Activated CD4-positive, CD25-positive, alpha-beta regulatory T cell treated with anti-CD3 and anti-CD28 coated beads, Interleukin-2, amount 50 U/mL, for 24 hours (primary cell): ENCODE measurements at places on chromosomes 7 and 10.
A peak's percentile ranks its signal among the peaks of the same experiment; 100 is the strongest.

DNA sequence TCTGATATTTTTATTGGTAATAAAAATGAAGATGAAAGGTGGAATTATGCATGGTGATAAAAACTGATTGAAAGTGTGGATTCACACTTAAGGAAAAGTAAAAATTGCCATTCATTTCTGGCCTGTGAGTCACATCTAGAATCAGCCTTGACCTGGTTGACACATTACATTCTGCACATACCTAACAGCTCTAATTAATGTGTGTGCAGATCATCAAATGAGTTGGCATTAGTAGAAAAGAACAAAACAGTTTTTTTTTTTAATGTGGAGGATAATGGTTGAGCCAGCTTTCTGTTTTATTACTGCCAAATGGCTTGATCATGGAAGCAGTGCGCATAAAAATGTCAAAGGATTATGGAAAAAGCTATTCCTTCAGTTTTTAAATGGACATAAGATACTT is 142.6 kb upstream of the TMEM196 start:
- ATAC-seq = no peak

- ATAC-seq = no peak
These were observed 88.0 kb downstream of the FANK1 start for GRCh38 chr10:125984346-125984745.

- no peak for ATAC-seq
These were observed 105.7 kb downstream of the NEURL1 start for GRCh38 chr10:103599211-103599610.

GRCh38 chr10:97134983-97135382 is 50.8 kb downstream of the SLIT1 start:
- ATAC-seq = no peak

- ATAC-seq = no peak
These were observed 6.0 kb downstream of the TEX47 start for GRCh38 chr7:88789480-88790064.

- no peak for ATAC-seq
These were observed 429.2 kb upstream of the ETV1 start for GRCh38 chr7:14418633-14419032.

DNA sequence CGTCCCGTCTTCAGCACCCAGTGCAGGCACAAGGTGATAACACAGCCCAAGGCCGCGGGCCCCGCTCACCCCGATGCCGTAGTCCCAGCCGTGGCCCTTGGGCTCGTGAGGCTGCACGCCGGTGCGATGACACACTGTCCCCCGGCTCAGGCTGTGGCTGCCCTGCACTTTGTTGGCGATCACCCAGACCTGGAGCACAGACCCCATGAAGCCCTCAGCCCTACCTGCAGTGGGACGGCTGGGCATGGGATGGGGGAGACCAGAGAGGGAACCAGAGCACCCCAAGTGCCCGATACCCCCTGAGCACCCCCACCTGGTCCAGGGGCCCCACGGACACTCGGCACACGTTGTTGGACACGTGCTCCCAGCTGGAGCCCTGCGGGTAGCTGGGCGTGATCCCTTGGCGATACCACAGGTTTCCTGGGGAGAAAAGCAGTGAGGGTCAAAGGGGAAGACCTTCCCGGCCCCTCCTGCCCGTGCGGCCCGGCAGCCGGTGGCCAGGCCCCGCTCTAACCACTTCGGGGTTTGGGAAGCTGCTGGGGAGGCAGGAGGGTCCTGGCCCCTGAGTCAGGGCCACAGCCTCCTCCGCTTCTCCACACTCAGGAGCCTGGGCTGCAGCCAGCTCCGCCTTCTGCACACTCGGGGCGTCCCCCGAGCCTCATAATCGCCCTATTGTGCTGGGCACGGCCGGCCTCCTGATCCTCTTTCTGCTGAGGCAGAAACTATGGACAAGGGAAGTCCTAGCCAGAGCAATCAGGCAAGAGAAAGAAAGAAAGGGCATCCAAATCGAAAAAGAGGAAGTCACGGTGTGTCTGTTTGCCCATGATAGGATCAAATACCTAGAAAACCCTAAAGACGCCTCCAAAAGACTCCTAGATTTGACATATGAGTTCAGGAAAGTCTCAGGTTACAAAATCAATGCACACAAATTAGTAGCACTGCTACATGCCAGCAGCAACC is 6.7 kb downstream of the BHLHA15 start:
- ATAC-seq = no peak

- ATAC-seq = no peak
These were observed 342.1 kb downstream of the SEMA3D start for GRCh38 chr7:84844771-84845170.

DNA sequence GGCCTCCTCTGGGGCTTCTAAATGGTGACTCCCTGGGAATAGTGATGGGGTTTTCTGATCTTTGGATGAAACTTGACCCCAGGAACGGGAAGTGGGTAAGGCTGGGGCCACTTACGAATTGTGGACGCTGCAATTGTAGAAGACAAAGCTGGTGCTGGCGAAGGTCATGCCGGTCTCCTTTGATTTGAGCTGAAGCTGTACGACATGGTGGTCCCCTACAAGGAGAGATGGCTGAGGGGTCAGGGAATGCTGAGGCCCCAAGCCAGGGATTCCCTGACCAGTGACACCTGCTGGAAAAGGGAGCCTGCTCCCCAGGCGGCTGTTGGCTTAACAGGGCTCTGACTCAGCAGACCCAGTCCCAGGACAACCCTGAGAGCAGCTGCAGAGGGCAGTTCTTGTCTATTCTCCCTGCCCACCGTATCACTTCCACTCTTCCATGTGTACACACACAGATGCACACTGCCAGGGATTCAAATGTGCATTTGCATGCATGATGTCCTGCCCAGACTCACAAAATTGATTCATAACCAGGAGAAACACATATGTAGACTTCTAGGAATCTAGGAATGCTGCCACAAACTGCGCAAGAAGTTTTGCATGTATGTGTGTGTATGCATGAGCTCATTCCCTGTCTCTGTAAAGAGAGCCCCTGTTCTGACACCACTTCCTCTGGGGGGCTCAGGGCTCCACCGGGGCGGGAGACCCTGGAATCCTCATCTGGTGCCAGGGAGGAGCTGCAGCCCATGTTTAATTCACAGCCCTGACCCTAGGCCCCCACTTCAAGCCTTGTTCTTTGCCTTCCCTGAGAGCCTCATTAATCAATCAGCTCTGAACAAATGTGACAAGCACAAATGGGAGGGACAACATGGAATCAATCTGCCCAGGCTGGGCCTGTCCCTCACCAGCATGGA is 350.0 kb downstream of the PLXNA4 start:
- ATAC-seq = no peak

- no peak for ATAC-seq
These were observed 280.2 kb downstream of the SNX13 start for GRCh38 chr7:17660116-17660515.

DNA sequence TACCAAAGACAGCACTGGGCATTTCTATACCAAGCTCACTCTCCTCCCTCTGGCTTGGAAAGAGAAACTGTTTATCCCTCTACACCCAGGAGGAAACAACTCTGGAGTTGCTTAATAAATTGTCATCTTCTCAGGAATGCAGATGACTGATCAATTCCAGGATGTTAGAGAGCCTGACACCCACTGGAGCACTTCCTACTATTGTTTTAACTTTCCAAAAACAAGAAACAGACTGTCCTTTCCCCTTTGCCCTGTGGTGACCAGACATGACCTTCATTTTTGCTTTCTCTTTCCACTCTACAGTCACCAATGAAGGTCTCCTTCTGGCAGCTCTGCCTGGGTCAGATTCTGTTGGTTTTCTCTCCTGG is 19.6 kb downstream of the GIMAP4 start:
- ATAC-seq = peak; percentile 70

GRCh38 chr7:36652431-36652830 is 71.9 kb downstream of the AOAH start:
- ATAC-seq = no peak

DNA sequence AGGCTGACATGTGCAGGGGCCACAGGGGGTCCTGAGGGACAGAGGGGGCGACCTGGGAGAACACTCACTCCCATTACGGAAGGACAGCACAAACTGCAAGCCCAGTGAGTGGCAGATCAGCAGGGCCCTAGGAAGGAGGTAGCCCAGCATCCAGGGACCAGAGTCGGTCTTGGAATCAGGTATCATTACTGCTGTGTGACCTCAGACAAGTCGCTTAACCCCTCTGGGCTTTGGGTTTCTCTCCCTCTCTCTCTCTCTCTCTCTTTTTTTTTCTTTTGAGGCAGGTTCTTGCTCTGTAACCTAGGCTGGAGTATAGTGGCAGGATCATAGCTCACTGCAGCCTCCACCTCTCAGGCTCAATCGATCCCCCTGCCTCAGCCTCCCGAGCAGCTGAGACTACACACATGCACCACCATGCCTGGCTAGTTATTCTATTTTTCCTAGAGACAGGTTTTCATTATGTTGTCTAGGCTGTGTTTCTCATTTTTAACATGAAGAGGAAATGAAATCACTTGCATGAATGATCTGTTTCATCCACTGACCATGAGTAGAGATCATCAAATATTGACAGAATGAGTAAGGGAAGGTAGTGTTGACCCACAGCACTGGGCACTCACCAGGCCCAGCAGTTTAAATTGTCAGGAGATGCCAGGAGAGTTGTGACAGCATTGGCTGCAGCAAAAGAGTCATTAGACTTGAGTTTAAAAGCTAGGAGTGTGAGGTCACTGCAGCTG is 49.4 kb downstream of the BUB3 start:
- ATAC-seq = no peak

DNA sequence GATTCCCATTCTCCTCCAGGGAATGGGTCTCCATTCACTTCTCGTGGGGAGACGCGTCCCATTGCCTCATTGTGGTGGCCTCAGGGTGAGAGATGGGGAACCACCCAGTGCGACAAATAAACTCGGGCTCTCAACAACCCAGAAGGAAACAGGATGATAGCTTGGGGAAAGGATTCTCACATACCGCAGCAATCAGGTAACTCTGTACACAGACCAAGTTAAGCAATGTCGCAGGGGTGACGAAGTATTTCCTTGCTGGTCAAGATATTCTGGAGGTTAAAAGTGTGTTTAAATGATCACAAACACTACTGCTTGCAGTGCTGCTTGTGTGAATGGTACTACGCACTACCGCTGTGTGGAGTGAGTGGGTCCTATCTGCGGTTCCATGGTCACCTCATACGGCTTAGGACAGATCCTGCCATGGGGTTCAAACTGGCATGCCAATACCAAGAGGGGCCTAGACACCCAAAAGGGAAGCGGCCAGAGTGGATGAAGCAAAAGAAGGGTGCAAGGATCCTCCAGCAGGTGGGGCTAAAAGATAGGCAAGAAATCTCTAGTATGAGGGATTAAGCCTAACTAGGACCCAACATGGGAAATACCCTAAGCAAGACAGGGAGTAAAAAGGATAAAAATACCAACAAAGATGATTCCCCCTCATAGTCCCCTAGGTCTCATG is 143.8 kb upstream of the TMEM106B start:
- ATAC-seq = no peak

DNA sequence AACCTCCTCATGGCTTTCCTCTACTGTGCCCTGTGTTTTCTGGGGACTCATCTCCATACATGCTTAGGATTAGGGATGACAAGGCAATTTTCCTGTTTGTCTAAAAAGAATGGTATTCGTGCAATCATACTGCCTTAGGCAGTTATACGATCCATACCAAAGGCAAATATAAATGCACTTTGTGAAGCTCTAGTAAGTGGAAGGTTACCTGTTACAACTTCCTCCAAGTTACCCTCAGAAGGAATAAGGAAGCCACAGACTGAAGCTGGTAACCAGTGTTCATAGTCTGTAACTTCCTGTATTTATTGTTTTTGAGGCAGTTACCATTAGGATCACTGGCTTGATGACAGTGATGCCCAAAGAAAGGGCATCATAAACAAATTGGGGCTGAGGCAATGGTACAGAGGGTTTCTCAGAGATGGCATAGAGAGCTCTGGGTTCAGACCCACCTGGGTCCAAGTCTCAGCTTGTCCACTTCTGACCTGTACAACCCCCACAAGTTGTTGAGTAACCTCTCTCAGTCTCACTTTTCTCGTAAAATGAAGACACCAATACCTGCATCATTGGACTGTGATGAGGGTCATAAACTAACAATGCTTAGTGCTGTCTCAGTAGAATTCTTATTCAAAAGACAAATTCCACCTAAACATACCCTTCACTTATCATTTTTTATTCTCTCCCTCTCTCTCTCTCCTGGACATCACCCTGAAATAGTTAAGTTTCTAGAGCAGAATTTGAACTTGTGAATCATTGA is 138.2 kb downstream of the ELMO1 start:
- no peak for ATAC-seq

GRCh38 chr10:6647811-6648526 is 67.9 kb upstream of the PRKCQ start:
- ATAC-seq = peak; percentile 73
